ENCODE measurements at places on chromosomes 16 and 17. TPM values are rescaled to one million over a fixed set of nuclear protein-coding genes. Genes with fewer than 3 reads are reported as not detected.

DNA sequence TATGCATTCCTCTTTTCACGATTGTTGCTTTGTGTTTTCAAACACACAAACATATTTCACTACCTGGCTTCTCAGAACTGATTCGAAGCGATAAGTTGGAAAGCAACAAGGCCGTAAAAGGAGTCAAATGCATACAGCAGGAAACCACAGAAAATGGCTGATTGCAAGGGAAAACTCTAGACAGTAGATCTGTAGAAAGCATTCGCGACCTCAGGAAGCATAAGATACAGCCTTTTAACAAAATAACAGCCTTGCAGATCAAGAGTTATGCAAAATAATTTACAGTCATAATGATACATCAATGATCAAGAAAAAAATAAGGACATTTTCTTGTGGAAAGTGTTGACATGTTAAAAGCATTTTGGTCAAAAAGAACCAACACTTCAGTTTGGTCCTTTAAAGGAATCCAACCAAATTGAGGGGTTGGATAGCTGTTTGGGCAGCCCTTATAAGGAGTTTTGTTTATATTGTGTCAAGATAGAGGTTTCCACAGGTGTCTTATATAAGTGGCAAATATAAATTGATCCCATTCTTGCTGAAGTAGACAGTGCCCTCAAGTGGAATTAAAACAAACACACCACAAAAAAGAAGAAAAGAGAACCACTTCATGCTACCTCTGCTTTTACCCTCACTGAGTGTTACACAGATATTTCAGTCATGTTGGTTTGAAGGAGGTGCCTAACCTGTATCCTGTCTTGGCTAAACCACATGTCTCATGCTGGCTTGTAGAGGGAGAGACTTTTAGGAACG lies 5.5 kb downstream of the CYLD start:
- no peaks in the 10 kb centered on the region for H3K27me3 ChIP-seq
- peaks cover 11% of the 10 kb centered on the region for H3K36me3 ChIP-seq
- DNase-seq, result no peak
- no peak overlapping the region for H3K4me3 ChIP-seq
- H3K4me1 ChIP-seq, result peaks cover 23% of the 10 kb centered on the region

DNA sequence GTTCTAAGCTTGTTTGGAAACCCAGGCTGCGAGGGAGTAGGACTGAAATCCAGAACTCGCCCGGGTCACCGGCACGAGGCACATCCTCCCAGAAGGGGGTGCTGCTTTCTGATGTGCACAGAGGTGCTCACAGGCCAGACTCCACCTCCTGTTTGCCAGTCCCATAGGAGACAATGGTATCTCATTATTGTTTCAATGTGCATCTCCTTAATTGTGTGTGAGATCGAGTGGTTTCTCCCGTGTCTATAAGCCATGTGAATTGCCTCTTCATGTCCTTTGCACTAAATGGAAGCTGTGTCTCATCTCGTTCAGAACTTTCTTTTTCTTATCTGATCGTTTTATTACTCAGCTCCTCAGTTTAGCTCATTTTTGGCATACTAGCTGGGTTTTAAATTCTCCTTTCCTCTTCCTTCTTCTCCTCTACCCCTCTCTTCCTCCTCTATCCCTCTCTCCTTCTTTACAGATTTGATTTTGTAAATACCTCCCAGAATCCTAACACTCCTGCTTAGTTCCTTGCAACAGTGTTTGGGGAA lies 32.1 kb upstream of the PRKCB start:
- H3K4me1 ChIP-seq, result no peaks in the 10 kb centered on the region
- DNase-seq, result no peak
- no peak overlapping the region for H3K27ac ChIP-seq
- H3K36me3 ChIP-seq, result no peaks in the 10 kb centered on the region
- no peak overlapping the region for H3K4me3 ChIP-seq

DNA sequence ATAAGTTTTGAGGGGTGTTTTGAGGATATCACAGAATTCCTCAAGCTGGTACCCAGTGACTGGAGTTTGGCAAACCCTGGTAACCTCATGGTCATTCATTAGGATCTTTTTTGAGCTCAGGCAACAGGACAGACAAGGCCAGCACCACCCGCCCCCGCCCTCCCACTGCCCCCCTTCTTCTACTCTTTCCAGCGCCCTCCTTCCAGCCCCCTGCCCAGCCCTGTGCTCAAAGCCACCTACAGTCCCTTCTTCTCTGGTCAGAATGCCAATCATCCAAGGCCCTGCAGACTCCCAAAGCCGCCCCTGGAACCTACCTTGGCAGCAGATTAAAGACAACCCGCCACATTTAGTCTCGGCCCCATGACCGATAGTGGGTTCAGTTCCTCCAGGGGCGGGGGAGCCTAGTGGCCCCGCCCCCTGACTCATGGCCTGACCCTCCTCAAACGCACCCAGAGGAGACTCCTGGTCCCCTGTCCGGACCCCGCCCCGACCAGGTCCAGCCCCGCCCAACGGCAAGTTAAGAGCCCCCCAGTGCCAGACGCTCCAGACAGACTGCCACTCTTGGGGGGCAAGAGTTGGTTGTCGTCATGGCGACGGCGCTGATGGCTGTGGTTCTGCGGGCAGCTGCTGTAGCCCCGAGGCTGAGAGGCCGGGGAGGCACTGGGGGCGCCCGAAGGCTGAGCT lies at the start of gene NAGS:
Gene NAGS (plus strand): TSS at position 546 of the 684 bp plus-strand sequence. CDS start 42 bp downstream, at position 588.
- H3K4me1 ChIP-seq, result peaks cover 21% of the 10 kb centered on the region
- no peaks in the 10 kb centered on the region for H3K36me3 ChIP-seq
- H3K27ac ChIP-seq, result no peak within 1 kb of the TSS
- no peak for DNase-seq

DNA sequence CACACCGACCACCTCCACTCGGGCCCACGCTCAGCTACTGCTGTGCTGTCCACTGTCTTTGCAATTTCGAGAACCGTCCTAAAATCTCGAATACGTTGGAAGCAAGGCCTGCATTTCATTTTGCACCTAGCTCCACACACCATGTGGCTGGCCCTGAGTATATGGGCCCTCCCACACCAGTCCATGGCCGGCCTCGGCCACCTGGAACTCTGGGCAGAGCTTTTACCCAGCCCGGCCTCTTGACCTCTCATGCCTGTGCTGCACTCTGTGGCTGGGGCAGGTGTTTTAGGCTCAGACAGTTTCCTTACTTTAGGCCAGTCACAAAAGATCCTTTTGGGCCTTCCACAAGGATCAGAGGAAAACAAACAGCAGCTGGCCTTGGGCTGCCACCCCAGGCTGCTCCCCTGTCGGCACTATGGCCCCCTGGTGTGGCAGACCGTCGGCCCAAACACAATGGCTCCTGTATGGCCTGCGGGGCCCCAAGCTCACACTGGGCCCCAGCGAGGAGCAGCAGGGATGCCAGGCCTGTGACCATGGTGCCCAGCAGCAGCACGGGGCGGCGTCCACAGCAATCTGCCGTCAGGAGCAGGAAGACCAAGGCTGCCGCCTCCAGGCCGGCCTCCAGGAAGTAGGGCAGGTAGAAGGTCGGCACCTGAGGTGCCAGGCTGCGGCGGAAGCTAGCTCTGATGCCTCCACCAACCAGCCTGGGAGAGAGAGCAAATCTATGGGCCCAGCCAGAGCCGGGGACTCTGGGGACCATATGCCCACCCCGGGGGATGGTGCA lies 2.5 kb downstream of the SLC22A31 start:
- no peak overlapping the region for H3K27ac ChIP-seq
- H3K4me3 ChIP-seq, result no peak overlapping the region
- peak; percentile 88 for DNase-seq
- H3K36me3 ChIP-seq, result no peaks in the 10 kb centered on the region
- peaks cover 18% of the 10 kb centered on the region for H3K27me3 ChIP-seq
- peaks cover 7% of the 10 kb centered on the region for H3K4me1 ChIP-seq

Gene MYO15A
- 0.52 TPM for total RNA-seq

- no peak overlapping the region for H3K4me3 ChIP-seq
- no peak for DNase-seq
- H3K36me3 ChIP-seq, result no peaks in the 10 kb centered on the region
- peaks cover 5% of the 10 kb centered on the region for H3K4me1 ChIP-seq
Measured at GRCh38 chr17:31512796-31513195, 121.3 kb downstream of the RAB11FIP4 start.

Gene WFIKKN1
- total RNA-seq, result 0.47 TPM

DNA sequence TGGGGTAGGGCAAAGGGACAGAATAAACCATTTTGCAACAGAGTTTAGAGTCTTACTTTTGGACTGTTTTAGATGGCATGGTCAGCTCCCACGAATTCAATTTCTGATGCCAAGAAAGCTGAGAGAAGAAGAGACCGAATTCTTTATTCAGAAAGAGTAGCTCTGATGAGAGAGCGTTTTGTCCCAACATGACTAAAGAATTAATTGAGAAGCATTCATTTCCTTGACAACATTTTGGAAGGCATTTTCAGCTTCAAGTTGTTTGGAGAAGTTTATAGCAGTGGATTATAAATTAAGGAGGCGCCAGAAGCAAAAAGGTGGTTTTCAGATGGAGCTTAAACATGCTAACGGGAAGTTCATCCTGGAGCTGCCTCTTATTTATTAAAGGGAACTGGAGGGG lies 12.2 kb downstream of the GAN start:
- H3K4me1 ChIP-seq, result peaks cover 12% of the 10 kb centered on the region
- H3K4me3 ChIP-seq, result no peak overlapping the region
- no peak for DNase-seq
- H3K27ac ChIP-seq, result no peak overlapping the region
- H3K27me3 ChIP-seq, result no peaks in the 10 kb centered on the region

GRCh38 chr16:71540-72401 lies 660 bp downstream of the RHBDF1 start:
- no peaks in the 10 kb centered on the region for H3K36me3 ChIP-seq
- peak overlapping the region; percentile 90 for H3K27ac ChIP-seq
- H3K4me3 ChIP-seq, result peak overlapping the region; percentile 87
- peaks cover 75% of the 10 kb centered on the region for H3K4me1 ChIP-seq
- H3K27me3 ChIP-seq, result no peaks in the 10 kb centered on the region

GRCh38 chr17:40949418-40949817 lies 12.0 kb upstream of the KRT23 start:
- H3K4me1 ChIP-seq, result peaks cover 12% of the 10 kb centered on the region
- H3K36me3 ChIP-seq, result no peaks in the 10 kb centered on the region
- peaks cover 10% of the 10 kb centered on the region for H3K27me3 ChIP-seq
- DNase-seq, result no peak
- no peak overlapping the region for H3K4me3 ChIP-seq

Gene KRT40
- not detected for total RNA-seq
